ENCODE measurements at places on chromosomes 1 and 21.
A peak's percentile ranks its signal among the peaks of the same experiment; 100 is the strongest.

- peak; percentile 71 for DNase-seq
Observed at GRCh38 chr1:48019714-48020315, 22.6 kb upstream of the TRABD2B start.

DNA sequence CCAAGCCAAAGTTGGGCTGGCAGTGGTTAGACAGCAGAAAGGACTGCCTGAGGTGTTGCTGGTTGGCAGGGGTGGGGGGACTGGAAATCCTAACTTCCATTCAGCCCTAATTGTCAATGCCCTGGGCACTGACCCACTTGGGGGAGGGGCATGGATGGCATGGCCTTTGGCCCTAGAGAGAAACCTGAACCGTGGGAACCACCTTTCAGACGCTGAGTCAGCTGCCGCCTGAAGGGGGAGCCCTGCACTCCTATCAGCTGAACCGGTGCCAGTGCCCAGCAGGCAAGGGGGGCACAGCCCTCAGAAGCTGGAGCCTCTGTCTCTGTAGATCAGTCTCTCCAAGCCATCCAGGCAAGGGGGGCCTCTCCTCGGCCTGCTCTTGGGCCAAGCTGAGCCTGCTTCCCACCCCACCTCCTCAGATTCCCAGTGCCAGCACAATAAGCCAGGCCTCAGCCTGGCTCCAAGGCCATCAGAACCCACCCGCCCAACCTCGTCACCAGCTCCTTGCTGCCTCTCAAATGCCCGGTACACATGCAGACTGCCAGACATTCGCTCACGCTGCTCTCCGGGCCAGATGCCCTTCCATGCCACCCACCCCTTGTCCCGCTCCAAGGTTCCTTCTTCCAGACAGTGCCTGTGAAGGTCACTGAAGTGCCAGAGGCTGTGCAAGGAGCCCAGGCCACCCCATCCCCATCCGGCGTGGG is 11.6 kb downstream of the TINAGL1 start:
- DNase-seq = peak; percentile 61

GRCh38 chr21:15686506-15686905 is 43.3 kb upstream of the USP25 start:
- no peak for DNase-seq

GRCh38 chr1:93255222-93256079 is 74.9 kb downstream of the CCDC18 start:
- DNase-seq = peak; percentile 80

- no peak for DNase-seq
Observed at GRCh38 chr21:26769613-26770188, 75.5 kb downstream of the ADAMTS1 start.

GRCh38 chr1:226534098-226534497 is 14.5 kb upstream of the STUM start:
- DNase-seq = no peak

GRCh38 chr1:201127755-201128455 is 921 bp upstream of the ASCL5 start:
- no peak for DNase-seq

DNA sequence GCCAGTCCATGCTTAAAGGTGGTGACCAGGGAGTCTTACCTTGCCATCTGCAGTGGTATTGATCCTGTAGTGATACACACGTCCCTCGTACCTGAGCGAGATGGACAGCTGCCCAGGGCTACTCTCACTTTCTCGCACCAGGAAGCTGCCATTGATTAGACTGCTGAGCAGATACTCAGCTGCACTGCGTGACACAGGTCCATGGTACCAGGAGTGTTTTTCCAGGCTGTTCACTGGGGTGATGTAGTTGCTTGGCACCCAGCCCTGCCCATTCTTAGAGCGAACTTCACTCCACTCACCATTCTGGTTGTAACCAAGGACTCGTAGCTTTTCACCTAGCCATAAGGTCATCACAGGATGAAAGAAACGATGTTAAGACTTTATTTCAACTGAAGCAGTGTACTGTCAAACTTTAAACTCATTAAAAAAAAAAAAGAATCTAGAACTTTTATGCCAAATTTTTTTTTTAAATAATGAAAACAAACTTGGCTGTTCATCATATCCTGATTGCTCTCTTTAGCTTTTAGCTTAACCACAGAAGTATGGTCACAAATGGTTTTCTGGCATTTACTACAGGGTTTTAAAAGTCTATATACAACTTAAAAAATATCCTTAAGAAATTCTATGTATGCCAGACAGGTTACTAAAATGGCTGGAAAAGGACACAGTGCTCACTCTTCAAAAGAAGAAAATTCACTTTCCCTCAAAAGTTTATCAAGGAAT is 44.6 kb downstream of the TOR3A start:
- DNase-seq = peak; percentile 33

All from NCI-H226 (cell line).